ENCODE measurements at places on chromosomes 4 and X.

DNA sequence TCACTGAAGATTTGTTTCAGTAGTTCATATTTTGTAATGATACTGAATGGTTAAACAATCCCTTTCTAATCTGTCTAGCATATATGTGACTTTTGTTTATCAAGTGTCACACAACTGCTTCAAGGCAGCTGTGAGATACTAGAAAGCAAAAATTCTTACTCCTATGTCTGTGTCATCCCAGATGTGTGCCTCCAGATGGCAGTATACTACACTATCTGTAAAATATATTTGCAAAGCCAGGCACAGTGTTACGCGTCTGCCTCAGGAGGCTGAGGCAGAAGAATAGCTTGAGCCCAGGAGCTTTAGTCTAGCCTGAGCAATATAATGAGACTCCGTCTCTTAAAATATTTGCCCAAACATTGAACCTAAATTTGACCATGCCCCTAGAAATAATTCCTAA, 4.0 kb downstream of the NUDT10 start:
- no peak for DNase-seq

DNA sequence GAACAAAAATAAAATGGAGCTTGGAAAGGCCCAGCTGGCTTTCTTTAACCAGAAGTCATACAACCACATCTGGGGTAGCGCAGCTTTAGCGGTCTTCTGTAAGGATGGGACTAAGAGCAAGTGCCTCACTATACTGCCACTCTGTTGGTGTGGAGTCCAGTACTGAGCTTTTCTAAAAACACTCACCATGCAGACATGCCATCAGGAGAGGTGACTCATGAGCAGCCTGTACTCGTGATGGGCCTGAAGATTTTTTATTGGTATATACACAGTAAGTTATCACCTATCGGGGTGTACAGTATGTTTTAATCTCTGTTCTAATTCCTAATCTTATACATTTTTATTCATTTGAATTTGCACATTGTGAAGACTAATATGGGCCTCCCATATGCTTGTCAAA, 9.6 kb downstream of the PPP3CA start:
- no peak for DNase-seq

- DNase-seq, result no peak
Observed at GRCh38 chrX:116282751-116283150, 112.2 kb downstream of the AGTR2 start.

- DNase-seq, result no peak
Observed at GRCh38 chr4:115234405-115235093, 121.1 kb upstream of the NDST4 start.

- DNase-seq, result no peak
Observed at GRCh38 chr4:81196126-81196650, 18.8 kb downstream of the PRKG2 start.

All from activated CD4-positive, alpha-beta T cell treated with anti-CD3 and anti-CD28 coated beads for 24 hours (primary cell).